Bronchus fibroblast of lung (primary cell): ENCODE measurements at places on chromosomes 1 and 21. TPM values are rescaled to one million over a fixed set of nuclear protein-coding genes. Genes with fewer than 3 reads are reported as not detected.

Gene AGMAT
- total RNA-seq, result 2.1 and 3.9 TPM in 2 replicates

Gene GBP5
- not detected in 2 replicates for total RNA-seq

Gene GLUL
- total RNA-seq, result 474 and 491 TPM in 2 replicates

Gene DPT
- 0.15 TPM in 1 of 2 replicates, not detected in the other for total RNA-seq
